ENCODE measurements at places on chromosomes 6 and 20.

DNA sequence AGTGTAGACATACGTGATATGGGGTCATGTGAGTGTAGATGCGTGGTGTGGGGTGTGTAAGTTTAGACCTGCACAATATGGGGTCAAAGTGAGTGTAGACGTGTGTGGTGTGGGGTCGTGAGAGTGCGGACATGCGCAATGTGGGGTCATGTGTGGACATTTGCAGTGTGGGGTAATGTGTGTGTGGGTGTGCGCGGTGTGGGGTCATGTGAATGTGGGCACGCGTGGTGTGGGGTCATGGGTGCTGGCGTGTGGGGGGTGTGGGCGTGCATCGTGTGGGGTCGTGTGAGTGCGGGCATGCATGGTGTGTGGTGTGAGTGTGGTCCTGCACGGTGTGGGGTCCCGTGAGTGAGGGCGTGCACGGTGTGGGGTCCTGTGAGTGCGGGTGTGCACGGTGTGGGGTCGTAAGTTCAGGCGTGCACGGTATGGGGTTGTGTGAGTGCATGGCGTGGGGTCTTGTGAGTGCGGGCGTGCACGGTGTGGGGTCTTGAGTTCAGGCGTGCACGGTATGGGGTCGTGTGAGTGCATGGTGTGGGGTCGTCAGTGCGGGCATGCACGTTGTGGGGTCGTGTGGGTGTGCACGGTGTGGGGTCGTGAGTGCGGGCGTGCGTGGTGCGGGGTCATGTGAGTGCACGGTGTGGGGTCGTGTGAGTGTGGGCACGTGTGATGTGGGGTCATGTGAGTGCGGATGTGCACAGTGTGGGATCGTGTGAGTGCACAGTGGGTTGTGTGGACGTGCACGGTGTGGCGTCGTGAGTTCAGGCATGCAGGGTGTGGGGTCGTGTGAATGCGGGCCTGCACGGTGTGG is 14.3 kb downstream of the PCMTD2 start:
- DNase-seq = no peak

GRCh38 chr6:17224056-17224455 is 57.1 kb upstream of the RBM24 start:
- DNase-seq = no peak

DNA sequence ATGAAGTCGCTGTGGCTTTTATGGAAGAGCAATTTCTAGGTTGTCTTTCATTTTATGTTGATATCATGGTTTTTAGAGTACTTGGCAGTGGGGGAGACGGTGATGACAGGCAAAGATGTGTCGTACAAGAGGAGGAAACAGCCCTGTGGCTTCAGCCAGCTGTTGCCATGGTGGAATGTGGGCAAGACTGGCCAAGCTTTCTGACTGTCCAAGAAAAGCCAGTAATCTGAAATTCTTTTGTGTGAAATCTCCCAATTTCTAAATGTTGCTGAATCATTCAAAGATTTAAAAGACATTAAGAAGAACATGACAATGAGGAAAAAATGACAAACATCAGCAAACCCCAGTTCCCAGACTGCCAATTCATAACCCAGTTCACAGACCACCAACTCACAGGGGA is 23.1 kb downstream of the PFDN4 start:
- no peak for DNase-seq

GRCh38 chr20:23753194-23753548 is 2.4 kb upstream of the CST1 start:
- DNase-seq = no peak

GRCh38 chr20:19070681-19071445 is 141.6 kb upstream of the SLC24A3 start:
- DNase-seq = no peak

- DNase-seq = no peak
Observed at GRCh38 chr20:45934046-45934585, 367 bp upstream of the PCIF1 start.

DNA sequence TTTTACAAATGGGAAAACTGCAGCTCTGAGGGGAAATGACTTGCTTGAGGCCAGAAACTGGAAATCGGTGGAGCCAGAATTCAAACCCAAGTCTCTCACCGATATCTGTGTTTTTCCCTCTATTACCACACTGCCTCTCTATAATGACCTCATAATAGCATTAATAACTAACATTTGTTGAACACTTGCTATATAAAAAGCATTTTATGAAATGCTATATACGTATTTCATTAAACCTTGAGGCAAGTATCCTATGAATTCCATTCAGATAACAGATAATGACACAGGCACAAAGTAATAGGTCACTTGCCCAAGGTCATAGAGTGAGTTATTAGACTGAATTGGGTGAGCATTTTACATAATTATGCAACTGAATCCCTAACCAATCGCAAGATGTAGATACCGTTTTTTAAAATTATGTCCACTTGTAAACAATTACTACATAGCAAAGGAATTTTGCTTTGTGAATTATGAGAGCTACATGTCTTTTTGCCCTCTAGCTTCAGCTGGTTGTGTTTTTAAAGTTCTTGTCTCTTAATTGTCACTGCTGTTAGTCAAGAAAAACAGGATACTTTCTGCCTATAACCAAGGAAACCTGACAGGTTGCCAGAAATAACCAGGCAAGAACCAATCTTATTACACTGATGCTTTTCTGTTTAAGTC is 4.7 kb downstream of the DSN1 start:
- DNase-seq = no peak

GRCh38 chr20:40802886-40803285 is 113.8 kb upstream of the MAFB start:
- DNase-seq = no peak

- no peak for DNase-seq
Observed at GRCh38 chr20:3887876-3888620, 1.1 kb upstream of the PANK2 start.

Data from activated CD4-positive, alpha-beta T cell treated with anti-CD3 and anti-CD28 coated beads, Interleukin-2, amount 50 U/mL, for 4 hours (primary cell).